ENCODE measurements at places on chromosomes 11 and 22. TPM values are rescaled to one million over a fixed set of nuclear protein-coding genes. Genes with fewer than 3 reads are reported as not detected.

Gene HBG1
- 877 TPM for polyA plus RNA-seq

DNA sequence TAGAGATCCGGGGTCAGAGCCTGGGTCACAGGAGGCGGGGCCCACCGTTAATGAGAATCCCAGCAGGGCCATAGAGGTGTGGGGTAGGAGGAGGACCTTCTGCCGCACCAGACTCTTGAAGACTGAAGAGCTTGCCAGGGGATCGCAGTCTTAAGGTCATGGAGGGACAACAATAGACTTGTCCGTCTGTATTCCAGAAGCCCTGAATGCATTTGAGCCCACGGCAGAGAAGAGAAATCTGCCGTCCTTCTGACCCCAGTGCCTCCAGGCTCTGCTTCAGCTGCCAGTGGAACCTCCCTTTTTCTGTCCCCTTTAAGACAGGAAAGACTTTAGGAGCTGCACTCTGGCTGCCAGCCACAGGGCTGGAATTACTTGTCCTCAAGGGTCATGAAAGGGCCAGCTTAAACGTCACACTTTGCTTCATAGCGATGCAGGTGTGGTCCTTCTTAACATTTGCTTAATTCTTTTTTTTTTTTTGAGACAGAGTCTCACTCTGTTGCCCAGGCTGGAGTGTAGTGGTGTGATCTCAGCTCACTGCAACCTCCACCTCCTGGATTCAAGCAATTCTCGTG, 15.5 kb upstream of the ST3GAL4 start:
- DNase-seq, result no peak

DNA sequence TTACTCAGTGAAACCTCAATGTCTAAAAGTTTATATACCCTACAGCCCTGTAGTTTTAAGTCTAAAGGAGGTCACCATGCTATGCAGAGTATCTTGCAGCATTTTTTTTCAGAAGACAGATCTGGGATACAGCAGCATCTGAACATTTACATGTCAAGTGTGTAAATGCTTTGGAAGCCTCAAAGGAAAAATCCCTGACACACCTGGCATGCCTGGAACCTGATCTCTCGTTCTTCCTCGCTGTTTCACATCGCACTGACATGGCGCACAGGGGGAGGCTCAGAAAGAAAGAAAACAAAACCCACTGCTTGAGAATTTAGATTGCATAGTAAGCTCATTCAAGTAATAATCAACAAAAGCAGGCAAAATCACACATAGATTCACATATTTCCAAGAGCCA, 31.0 kb downstream of the PAX6 start:
- DNase-seq, result no peak

DNA sequence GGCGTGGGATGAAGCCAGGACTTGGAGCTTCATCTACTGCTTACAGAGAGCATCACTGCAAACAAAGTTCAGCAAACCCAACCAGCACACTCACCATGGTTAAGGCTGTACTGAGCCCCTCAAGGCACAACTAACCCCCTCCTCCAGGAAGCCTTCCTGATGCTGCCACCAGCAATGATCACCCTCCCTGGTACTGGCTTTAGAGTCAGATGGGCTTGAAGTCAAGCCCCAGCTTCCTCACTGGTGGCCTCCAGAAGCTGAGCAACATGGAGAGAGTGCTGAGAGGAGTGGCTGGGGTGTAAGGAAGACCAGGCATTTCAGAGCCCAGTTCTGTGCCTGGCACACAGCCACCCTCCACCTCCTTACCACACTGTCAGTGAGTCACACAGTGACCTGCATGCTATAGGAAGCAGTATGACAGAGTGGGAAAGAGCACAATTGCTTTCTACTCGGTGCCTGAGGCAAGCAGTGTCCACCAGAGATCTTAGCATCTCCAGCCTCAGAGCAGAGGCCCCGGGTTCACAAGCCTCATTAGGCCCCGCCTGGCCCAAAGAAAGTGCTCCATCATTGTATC, 24.7 kb upstream of the BAIAP2L2 start:
- no peak for DNase-seq

- no peak for DNase-seq
These were observed 24.5 kb downstream of the RTL6 start for GRCh38 chr22:44473580-44473979.

DNA sequence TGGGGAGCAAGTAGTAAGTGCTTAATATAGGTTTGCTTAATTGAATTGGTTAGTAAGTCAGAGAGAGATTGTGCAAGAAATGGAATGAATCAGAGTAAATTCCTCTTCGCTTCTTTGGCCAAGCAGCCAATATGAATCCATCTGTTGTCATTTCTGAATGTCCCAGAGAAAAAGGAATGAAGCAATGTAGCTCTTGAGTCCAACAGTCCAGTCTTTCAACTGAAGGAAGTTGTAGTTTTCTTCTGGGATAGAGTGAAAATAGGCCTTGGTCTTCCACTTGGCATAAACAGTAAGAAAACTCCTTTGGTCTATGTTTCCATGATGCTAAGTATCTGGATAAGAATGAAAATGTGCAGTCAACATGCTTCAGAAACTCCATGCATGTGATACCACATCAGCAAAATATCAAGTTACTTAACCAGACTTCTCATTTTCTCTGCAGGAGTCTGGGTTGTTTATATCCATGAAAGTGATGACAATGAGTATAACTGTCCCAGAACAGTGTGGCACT, 1.8 kb upstream of the FIBIN start:
- DNase-seq, result no peak

Gene MS4A6A
- 17.5 TPM for polyA plus RNA-seq

- DNase-seq, result no peak
These were observed 102.6 kb upstream of the SPON1 start for GRCh38 chr11:13859892-13860291.

DNA sequence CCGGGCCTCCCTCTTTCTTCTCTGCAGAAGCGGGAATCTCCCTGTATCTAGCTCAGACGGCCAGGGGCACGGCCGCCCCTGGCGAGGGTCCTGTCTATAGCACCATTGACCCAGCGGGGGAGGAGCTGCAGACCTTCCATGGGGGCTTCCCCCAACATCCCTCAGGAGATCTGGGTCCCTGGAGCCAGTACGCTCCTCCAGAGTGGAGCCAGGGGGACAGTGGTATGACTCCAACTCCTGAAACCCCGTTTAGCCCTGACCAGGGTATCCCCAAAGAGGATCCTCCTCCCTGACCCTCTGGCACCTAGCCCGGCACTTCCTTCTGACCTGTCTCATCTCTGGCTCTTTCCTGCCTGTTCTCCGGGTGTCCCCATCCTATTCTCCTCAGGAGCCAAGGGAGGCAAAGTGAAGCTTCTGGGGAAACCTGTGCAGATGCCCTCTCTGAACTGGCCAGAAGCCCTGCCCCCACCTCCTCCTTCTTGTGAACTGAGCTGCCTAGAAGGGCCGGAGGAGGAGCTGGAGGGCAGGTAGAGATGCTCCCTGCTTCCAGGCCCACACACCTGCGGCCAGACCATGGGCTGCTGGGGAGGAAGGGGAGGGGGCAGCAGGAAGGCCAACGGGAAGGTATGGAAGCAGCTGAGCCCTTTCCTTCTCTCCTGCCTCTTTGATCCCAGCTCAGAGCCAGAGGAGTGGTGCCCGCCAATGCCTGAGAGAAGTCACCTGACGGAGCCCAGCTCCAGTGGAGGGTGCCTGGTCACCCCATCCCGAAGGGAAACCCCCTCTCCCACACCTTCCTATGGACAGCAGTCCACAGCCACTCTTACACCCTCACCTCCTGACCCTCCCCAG, 12.9 kb downstream of the ROBO3 start:
- DNase-seq, result no peak

DNA sequence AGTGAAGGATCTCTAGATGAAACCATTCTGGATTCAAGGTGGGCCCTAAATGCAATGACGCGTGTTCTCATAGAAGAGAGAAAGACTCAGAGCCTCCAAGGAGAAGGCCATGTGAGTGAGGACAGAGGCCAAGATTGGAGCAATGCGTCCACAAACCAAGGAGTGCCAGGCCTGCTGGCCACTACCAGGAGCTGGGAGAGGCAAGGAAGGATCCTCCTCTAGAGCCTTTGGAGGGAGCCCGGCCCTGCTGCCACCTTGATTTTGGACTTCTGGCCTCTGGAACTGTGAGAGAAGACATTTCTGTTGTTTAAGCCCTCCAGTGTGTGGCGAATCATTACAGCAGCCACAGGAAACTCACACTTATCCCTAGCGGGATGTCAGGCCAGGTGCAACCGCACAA, 52.7 kb upstream of the SHANK2 start:
- DNase-seq, result no peak

- DNase-seq, result no peak
These were observed 25.2 kb downstream of the GVQW3 start for GRCh38 chr11:76406359-76406758.

DNA sequence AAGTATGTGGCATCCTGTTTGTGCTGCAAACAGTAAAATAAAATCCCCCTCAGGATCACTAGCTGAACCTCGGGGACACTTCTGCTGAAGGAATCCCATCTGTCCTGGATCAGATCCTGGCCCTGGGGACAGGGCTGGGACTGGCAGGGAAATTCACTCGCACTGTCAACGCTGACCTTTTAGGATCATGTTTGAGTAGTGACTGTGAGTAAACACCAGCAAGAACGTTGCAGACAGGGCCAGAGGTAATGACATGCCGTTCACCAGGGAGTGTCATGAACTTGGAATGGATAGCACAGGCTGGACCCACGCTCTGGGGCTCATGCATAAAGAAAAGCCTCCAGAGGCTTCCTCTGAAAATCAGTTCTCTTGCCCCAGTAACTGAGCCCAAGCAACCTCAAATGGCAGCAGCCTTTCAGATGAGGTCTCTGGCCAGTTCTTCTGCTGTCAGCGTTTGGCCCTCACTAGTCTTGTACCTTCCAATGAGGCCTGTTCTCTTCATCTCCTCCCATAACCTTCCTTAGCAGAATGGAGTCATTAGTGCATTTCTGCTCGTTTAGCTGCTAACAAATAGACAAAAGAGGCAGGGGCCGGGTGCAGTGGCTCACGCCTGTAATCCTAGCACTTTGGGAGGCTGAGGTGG, 51.0 kb upstream of the BARX2 start:
- DNase-seq, result no peak

GRCh38 chr11:77558380-77558779, 31.4 kb upstream of the AQP11 start:
- DNase-seq, result no peak

DNA sequence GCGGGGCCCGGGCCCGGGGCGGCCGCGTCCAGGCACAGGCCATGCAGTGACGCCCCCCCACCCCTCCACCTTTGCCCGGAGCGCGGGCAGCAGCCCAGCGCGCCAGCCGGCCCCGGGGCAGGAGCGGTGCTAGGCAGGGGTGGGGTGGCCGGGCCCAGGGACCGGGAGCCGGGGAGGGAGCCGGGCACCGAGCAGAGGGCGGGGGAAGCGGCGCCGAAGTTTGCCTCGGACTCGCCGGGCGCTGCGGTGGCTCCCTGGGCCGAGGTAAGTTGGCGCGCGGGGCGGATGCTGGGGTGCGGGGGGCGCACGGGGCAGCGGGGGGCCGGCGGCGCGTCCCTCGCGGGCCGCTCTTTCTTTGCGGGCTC, 332 bp downstream of the TEAD1 start:
- DNase-seq, result no peak

DNA sequence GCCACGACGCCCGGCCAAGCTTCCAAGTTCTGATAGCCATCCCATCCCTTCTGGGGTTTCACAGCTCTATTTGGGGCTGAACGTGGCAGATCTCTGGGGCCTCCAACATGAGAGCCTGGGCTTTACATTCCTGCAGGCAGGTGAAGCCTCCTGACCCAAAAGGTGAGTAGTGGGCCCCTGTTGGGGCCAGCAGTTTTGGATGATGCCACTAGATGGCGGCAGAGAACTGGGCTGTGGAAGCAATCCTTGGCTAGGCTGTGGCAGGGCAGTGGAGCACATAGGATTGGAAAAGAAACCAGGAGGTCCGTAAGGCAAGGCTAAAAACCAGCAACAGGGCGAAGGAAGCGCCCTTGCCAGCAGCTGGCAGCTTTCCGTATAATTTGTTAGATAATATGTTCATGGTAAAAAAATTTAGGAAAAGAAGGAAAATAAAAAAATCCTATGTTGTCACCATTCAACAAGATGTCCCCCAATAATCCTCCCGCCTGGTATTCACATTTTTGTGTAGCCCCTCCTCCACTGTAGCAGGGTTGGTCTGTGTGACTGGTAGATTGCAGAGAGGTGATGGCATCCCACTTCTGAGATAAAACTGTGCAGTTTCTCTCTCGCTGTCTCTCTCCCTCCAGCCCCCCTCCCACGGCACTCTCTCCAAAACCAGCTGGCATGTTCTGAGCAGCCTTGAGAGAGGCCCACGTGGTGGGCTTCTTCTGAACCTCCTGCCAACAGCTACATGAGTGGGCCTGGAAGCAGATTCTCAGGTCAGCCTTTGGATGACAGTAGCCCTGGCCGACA, 43.6 kb upstream of the OR4B1 start:
- no peak for DNase-seq
